RPMI8226 (cell line): ENCODE measurements at places on chromosomes 16 and 17.

DNA sequence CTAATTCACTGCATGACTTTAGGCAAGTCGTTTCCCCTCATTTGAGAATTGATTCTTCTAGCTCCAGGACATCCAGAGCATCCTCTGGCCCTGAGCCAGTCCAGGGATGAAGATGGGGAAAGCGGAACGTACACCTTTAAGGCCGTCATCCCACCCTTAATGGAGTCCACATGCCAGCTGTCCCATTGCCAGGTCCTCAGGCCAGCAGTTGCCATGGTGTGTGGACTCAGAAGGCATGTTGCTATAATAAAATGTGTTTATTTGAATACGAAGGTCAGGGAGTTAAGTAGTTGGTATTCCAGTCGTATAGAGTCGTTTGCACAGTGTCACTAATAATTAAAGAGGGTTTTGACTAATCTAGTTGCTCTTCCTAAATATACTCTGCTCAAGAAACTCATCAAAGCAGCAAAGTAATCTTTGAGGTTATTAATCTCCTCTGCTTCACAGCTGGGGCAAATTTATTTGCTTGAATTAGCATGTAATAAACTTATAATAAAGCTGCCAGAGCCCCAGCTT, 30.4 kb downstream of the CCDC182 start:
- no peak for DNase-seq

GRCh38 chr17:67950945-67951344, 45.3 kb downstream of the C17orf58 start:
- no peak for DNase-seq

DNA sequence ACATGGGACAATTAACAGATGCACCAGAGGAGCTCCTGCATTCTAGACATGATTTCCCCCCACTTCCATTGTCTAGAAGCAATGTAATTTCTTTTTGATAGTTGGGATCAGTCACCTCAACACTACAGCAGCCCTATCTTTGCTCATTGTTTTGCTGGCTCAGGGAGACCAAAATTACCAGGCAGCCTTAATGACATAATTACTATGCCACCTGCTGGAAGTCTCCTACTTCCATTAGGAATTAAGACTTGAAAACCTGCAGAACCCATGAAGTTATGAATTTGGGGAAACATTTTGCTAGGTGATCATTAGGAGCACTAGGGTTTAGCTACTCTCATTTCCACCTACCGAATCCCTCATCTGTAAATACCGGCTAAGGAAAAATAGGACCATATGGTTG, 312.0 kb upstream of the CA10 start:
- DNase-seq = no peak

GRCh38 chr16:72739577-72739976, 308.4 kb downstream of the ZFHX3 start:
- no peak for DNase-seq

DNA sequence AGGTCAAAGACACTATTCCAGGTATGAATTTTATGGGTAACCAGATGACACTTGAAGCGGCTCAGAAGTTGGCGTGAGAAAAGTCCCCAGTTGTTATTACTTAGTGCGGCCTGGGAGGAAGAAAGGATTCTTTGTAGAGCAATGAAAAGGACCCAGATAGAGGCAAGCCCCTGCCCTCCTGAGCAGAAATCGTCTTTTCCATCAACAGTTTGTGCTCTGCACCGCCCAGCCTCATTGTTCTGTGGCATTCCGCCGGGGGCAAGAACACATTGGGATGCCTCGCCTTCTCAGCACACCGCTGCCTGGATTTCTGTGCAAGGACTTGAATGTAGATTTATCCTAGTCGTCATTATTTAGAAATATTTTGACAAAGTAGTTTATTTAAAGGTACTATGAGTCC, 32.7 kb upstream of the CRHR1 start:
- no peak for DNase-seq

DNA sequence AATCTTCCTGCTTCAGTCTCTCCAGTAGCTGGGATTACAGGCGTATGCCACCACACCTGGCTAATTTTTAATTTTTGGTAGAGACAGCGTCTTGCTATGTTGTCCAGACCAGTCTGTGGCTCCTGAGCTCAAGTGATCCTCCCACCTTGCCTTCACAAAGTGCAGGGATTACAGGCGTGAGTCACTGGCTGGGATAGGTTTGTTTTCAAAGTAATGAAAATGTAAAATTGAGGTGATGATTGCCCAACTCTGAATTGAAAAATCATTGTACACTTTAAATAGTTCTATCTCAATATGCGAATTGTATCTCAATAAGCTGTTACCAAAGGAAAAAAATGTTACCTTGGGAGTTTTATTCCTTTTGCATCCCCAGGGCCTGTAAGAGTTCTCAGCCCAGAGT, 1.2 kb upstream of the AMFR start:
- DNase-seq = no peak

- no peak for DNase-seq
These were observed 346.6 kb downstream of the SNX29 start for GRCh38 chr16:12323007-12323758.
